ENCODE measurements at places on chromosomes 7 and 10.
A peak's percentile ranks its signal among the peaks of the same experiment; 100 is the strongest.

DNA sequence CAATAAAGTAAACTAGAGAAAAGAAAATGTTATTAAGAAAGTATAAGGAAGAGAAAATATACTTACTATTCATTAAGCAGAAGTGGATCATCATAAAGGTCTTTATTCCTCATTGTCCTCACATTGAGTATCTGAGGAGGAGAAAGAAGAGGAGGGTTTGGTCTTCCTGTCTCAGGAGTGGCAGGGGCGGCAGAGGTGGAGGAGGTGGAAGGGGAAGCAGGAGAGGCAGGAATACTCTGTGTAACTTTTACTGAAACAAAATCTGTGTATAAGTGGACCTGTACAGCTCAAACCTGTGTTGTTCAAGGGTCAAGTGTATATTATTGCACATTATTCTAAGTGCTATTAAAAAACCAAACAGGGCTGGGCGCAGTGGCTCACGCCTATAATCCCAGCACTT lies 34.2 kb upstream of the EPC1 start:
- no peak for DNase-seq

GRCh38 chr7:150420242-150420641 lies 30.2 kb upstream of the GIMAP8 start:
- DNase-seq, result no peak

- DNase-seq, result no peak
Measured at GRCh38 chr10:129090618-129091366, 376.2 kb upstream of the MGMT start.

- DNase-seq, result no peak
Measured at GRCh38 chr7:114819616-114820362, 102.1 kb upstream of the MDFIC start.

- peak; percentile 56 for DNase-seq
Measured at GRCh38 chr7:127413962-127414361, 21.5 kb upstream of the ZNF800 start.

DNA sequence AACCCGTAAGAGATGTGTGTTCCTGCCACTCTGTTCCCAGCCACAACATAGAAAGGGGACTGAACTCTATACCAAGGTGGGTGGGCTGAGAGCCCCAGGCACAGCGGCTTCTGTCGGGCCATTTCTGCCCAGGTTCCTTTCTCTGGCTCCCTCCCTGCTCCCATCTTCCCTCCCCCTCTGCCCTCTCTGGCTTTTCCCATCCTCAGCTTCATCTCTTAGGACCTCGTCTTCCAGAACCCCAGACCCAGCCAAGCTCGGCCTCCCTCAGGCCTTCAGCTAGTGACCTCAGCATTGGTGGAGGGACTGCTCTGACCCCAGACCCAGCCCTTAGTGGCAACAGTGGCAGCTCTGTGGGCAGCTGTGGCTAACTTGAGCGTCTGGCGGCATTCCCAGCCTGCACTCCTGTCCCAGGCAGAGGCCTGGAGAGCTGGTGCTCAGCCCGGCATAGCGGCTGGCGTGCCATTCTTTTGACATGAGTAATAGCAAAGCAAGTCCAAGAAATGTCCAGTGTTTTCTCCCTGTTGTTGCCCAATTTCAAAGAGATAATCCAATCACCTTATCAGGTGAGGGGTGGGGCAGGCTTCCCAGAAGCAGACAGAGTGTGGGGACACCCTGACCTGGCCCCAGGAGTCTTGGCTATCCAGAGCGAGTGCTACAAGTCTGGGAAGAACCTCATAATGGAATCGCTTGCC lies 15.9 kb downstream of the PTPRE start:
- no peak for DNase-seq

DNA sequence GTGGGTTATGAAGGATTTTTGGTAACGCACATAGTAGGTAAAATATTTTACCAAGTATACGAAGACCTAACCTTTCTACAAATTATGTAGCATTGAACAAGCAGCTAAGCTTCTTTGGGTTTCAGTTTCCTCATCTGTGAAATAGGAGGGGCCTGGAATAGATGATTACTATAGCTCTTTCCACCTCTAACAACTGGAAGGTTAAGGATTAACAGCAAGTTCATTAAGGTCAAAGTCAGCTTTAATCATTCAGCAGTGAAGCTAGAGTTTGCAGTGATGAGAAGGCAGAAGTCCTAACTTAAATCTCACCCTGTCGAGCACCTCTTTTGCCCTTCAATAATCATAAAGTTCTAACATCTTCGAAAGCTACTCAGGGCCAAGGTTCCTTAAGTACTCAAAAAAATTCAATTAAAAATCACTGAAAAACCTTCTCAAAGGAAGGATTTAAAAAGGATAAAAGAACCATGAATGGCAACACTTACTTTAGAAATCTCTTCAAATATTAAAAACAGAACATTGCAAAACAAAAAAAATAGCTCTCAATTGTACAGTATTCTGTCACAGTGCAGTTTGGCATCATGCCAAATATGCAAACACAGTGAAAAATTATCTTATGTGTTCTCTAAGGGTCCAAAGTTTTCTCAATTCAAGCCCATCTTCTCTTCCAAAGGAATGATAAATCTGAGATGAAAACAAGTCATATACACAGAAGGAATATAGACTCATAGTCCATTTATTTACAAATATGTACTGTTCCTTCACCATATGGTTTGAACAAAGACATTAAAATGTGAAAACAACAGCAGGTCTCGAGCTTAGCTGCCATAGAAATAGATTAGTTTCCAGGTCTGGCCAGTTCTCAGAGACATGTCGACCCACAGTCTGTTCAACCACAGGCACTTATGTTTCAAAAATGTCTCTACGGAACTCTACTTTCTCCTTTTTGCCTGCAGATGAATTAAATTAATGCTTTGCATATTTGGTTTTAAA lies 152.0 kb upstream of the SLC13A1 start:
- no peak for DNase-seq

DNA sequence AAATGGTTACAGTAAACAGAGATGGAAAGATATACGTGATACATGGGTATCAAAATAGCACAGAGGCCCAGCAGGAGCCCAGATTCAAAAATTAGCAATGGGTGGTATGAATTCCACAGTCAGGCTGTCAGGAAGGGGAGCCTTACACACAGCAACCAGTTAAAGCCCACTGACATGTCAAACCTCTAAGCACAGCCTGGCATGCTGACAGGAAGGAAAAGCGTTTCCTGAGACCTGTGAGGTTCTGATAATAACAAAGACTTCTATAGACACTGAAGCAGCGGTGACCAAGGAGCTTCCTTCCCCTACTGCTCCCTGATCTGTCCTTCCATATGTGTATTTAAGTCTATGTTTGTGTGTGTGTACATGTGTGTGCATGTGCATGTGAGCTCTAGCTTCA lies 89.9 kb downstream of the PHYHIPL start:
- DNase-seq, result no peak

DNA sequence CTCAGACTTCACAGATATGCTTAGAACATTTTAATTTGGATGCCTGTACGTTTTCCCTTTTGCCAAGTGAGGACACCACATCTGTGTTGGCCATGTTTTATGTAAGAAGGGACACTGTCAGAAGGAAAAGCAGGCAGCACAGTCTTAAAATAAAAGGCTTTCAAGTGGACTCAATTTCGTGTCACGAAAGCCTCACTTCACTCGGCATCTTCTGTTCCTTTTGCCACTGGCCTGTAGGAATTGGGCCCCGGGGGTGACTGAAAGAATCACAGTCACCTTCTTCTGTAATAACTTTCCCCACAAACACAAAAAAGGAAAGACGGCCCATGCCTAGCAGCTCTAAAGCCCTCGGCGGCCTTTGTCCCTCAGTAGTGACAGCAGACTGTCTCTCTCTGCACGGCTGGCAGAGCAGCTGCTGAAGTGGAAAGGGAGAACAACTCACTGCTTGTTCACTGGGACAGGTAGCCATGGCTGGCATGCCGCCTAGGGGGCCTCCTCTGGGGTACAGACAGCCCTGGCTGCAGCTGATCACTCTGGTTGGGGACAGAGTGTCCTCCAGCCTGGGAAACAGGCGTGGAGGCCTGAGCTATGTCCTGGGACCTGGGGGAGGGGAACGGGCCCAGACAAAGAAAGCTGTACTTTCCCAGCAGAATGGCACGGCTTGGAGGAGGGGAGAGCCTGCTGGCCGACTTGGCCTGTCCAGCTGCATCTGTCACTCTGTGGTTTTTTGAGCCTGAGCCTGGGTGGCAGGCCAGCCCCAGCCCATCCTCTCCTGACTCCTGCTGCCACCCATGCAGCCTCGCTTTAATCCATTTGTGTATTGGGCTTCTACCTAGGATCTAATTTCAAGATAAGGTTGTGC lies 4.4 kb downstream of the RASSF4 start:
- DNase-seq, result no peak

All from central memory CD4-positive, alpha-beta T cell (primary cell).